ENCODE measurements at places on chromosomes 6 and 20. TPM values are rescaled to one million over a fixed set of nuclear protein-coding genes. Genes with fewer than 3 reads are reported as not detected.
A peak's percentile ranks its signal among the peaks of the same experiment; 100 is the strongest.

The MUC22 gene
- total RNA-seq = not detected

The SCGN gene
- not detected for total RNA-seq

The ZNF337 gene
- 14.6 TPM for total RNA-seq

The RRAGD gene
- 0.18 TPM for total RNA-seq

The FRK gene
- total RNA-seq = 14.4 TPM

The ASCC3 gene
- 29.4 TPM for total RNA-seq

The OR2B6 gene
- total RNA-seq = 1.5 TPM

- DNase-seq = no peak
These were observed 93.8 kb upstream of the SIRPA start for GRCh38 chr20:1801225-1801928.

GRCh38 chr6:9537381-9537780, 877.5 kb downstream of the TFAP2A start:
- DNase-seq = no peak

DNA sequence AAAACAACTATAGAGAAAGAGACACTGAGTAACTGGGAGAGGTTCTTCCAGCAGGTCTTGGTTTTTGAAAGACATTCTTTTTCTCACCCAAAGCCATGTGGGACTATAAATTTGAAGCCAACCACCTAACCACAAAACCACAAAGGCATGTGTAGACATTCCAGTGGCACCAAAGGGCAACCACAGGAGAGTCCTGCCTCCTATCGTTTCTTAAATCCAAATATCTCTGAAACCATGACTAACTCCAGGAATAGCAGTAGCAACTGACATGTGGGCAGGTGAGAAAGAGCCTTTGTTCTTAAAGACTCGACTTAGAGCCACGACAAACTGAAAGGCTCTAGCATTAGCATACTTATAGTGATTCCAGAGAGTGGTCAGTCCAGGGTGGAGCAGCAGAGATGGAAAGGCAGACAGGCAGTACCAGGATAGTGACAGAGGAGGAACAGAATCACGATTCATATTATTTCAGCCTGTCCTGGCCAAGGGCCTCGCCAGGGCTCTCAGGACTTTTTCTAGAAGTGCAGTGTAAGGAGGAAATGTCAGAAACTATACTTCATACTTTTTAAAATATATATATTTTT, 9.4 kb upstream of the COL9A1 start:
- DNase-seq = peak; percentile 87

DNA sequence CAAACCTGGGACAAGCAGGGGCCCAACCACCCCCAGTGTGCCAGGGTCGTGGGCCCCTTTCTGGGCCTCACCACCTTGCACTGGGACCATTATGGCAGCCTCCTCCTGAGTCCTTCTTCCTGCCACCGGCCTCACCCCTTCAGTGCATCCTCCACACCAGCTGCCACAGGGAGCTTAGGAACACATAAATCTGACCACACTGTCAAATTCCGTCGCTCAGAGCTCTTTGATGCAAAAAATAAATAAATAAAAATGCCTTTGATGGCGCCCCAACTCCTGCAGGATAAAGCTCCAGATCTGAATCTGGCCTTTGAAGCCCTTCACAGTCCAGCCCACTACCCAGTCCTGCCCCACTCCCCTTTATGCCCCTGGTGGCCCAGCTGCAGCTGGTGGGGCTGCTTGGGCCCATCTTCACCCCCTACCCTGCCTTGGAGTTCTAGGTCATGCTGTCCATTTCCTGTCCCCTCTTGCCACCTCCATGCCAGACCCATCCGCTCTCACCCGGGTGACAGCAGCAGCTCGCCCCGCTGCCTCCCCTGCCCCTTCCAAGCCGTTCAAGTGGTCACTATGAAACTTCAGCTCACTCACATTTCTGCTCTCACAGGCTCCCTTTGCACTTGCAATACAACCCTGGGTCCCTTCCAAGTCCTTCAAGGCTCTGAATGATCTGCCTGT, 16.0 kb downstream of the MYH7B start:
- DNase-seq = no peak

DNA sequence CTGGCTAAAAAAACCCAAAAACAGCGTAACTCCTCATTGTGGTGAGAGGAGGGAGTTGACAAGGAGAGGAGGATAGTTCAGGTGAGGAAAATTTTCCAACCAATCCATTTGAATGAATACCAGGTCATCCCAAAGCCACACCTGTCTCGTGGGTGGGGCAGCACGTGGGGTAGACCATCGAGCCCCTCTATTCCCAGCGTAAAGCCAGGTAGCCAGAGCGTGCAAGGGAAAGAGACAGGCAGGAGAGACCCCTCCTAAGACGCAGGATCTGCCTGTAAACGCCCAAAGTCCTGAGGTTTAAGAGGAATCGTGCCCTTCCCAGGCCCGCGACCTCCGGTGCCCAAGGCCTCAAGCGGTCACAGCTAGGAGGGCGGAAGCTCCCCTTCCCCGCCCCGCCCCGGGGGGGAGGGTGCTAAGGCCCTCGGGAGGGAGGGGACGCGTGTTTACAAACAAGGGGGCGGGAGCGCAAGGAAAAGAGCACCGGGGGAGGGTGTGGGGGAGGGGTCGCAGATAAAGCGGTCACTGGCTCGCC, 712 bp downstream of the RXRB start:
- DNase-seq = peak; percentile 73

DNA sequence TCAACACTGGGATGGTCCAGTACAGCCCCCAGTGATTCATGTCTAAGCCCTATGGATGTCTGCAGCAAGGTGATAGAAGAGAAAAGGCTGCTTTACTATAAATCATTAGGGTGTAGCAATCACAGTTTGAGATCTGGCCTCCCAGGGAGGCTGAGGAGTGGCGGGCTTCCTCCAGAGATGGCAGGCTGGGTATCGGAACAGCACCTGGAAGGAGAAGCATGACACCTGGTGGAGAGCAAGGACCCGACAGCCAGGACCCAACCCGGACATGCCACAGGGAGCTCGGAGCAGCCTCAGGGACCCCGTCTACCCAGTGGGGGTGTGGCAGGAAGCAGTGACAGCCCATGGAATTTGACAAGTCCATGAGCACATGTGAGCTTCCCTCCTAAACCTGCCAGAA, 114.8 kb upstream of the CD93 start:
- DNase-seq = peak; percentile 49

- no peak for DNase-seq
These were observed 1.5 kb downstream of the FAM162B start for GRCh38 chr6:116763906-116764628.

GRCh38 chr6:91029211-91029610, 442.3 kb upstream of the MAP3K7 start:
- no peak for DNase-seq

- DNase-seq = peak; percentile 24
These were observed 178.7 kb downstream of the TAF4 start for GRCh38 chr20:61886721-61887595.

DNA sequence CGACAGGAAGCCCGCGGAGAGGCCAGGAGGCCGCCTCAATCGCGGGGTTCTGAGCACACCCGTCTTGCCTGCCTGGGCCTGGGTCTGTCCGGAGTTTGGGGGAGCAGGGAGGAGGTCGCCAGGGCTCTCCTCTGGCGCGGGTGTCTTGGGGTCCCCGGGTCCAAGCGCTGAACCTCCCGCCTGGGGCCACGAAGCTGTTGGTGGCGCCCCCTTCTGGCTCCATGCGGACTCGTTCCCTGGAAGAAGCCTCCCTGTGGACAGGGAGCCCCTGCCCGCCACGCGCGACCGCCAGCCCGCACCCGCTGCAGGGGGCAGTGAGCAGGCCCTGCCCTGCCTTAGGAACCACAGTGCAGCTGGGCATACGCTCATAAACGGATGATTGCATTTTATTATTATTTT, 44.7 kb downstream of the MCUR1 start:
- DNase-seq = no peak

GRCh38 chr20:23146181-23146580, 60.1 kb upstream of the CD93 start:
- DNase-seq = no peak

GRCh38 chr20:15140286-15140685, 802.9 kb upstream of the FLRT3 start:
- no peak for DNase-seq

- peak; percentile 9 for DNase-seq
These were observed 27.9 kb downstream of the CDYL start for GRCh38 chr6:4804095-4804494.

- no peak for DNase-seq
These were observed 556 bp downstream of the PANK2 start for GRCh38 chr20:3889489-3890397.

DNA sequence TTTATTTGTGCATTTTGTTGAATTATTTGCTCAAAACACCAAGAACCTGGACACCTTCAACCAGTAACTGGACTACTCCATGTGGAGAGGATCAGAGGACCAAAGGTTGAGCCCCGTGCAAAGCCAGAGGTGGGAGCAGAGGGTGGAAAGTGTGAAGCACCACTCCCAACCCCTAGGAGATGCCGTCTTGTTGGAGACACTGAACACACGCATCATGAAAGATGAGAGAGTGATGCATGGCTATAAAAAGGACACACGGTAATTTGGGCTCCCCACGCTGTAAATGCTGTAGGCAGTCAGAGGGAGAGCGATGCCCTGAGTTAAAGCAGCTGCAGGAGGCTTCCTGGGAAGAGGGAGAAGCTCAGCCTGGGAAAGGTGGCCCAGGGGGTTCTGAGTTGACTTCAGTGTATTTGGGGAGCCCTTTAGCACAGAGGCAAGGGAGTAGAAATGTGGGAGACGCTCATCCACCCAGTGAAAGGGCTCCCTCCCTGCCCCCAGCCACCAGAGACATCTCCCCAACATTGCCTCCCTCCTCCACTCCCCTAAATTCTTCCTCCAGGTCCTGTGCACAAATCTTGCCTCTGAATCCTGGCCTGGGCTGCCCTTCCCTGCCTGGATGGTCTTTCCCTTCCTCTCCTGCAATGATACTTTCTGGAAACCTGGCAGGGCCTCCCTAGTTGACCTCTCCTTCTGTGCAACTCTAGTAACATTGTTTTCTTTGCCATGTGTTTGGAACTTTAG, 55.8 kb upstream of the IYD start:
- DNase-seq = no peak

GRCh38 chr6:89023591-89024441, 56.7 kb upstream of the PNRC1 start:
- DNase-seq = no peak
